ENCODE measurements at places on chromosomes 5 and 9. TPM values are rescaled to one million over a fixed set of nuclear protein-coding genes. Genes with fewer than 3 reads are reported as not detected.

- DNase-seq, result no peak
Observed at GRCh38 chr9:97855899-97856298, 2.9 kb downstream of the FOXE1 start.

The SLC23A1 gene
- total RNA-seq, result not detected

The PCDHAC1 gene
- total RNA-seq, result 5.9 TPM

The TMEM174 gene
- not detected for total RNA-seq

GRCh38 chr5:173637340-173637739 lies 20.9 kb upstream of the BOD1 start:
- DNase-seq, result no peak

The RANBP3L gene
- total RNA-seq, result 0.46 TPM

Data from astrocyte (in vitro differentiated cells and primary cell).